ENCODE measurements at places on chromosomes 16 and 17. TPM values are rescaled to one million over a fixed set of nuclear protein-coding genes. Genes with fewer than 3 reads are reported as not detected.

CPHXL2 gene
- not detected for total RNA-seq

VASN gene
- total RNA-seq = 1.9 TPM

GRIN2C gene
- 0.14 TPM for total RNA-seq

NACA2 gene
- total RNA-seq = not detected

MT4 gene
- not detected for total RNA-seq

CD300LB gene
- not detected for total RNA-seq

TBC1D3C gene
- total RNA-seq = 0.56 TPM

G6PC1 gene
- not detected for total RNA-seq

SDR42E1 gene
- total RNA-seq = 8.7 TPM

STH gene
- total RNA-seq = not detected

CEMP1 gene
- not detected for total RNA-seq

GRAP gene
- 150 TPM for total RNA-seq

SLC22A31 gene
- not detected for total RNA-seq

SHCBP1 gene
- 9.7 TPM for total RNA-seq

ZBTB4 gene
- total RNA-seq = 16.4 TPM

ARL5C gene
- not detected for total RNA-seq

ITGAL gene
- not detected for total RNA-seq

IL4R gene
- 42.9 TPM for total RNA-seq

SLC5A10 gene
- total RNA-seq = not detected

EPX gene
- not detected for total RNA-seq

CES3 gene
- total RNA-seq = not detected

TEX14 gene
- total RNA-seq = 0.05 TPM

HOXB9 gene
- total RNA-seq = 0.47 TPM

TRIM65 gene
- 43.1 TPM for total RNA-seq

SEZ6L2 gene
- total RNA-seq = 0.68 TPM

C17orf67 gene
- 4.1 TPM for total RNA-seq

SBK1 gene
- 0.14 TPM for total RNA-seq

CNGB1 gene
- total RNA-seq = not detected

FOXN1 gene
- total RNA-seq = not detected

ZSCAN10 gene
- total RNA-seq = not detected

ALOX15B gene
- total RNA-seq = not detected

DHRS7C gene
- total RNA-seq = not detected

FOXL1 gene
- 2.2 TPM for total RNA-seq

SNX20 gene
- 0.70 TPM for total RNA-seq

TSPOAP1 gene
- 0.14 TPM for total RNA-seq

PITPNM3 gene
- 0.34 TPM for total RNA-seq

SLC38A8 gene
- total RNA-seq = not detected

CIBAR2 gene
- not detected for total RNA-seq

FXR2 gene
- total RNA-seq = 38.8 TPM

PPP1R27 gene
- not detected for total RNA-seq

CCDC144A gene
- total RNA-seq = 3.2 TPM

CCDC200 gene
- total RNA-seq = 0.14 TPM

HBA1 gene
- total RNA-seq = not detected

CACNG4 gene
- total RNA-seq = not detected

CCL17 gene
- not detected for total RNA-seq

MYH11 gene
- total RNA-seq = not detected

CASKIN1 gene
- total RNA-seq = 0.05 TPM

AURKB gene
- total RNA-seq = 15.3 TPM

CCL7 gene
- not detected for total RNA-seq

CCL8 gene
- total RNA-seq = 0.05 TPM

RND2 gene
- total RNA-seq = 0.17 TPM

SDR42E2 gene
- total RNA-seq = not detected

RNF222 gene
- not detected for total RNA-seq

All from dermis blood vessel endothelial cell (primary cell).